ENCODE measurements at places on chromosomes 1 and 21.

DNA sequence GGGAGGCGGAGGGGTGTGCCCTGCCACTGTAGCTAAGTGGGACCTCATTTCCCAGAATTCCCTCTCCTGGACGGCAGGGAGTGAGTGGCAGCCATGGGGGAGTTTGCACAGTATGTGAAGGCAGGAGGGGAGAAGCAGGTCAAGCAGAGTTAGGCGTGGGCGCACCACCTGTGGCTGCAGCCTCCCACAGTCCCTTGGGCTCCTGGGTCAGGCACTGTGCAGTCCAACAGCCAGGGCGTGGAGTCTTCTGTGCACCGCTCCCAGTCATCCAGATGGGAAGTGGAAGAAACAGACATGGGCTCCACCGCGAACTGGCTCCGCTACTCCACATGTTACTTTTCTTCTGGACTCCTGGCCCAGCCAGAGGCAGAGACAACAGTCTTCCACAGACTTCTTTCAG, 85.4 kb upstream of the TIAM1 start:
- no peak for DNase-seq

- no peak for DNase-seq
These were observed 50.3 kb downstream of the KCNK1 start for GRCh38 chr1:233664253-233664652.

DNA sequence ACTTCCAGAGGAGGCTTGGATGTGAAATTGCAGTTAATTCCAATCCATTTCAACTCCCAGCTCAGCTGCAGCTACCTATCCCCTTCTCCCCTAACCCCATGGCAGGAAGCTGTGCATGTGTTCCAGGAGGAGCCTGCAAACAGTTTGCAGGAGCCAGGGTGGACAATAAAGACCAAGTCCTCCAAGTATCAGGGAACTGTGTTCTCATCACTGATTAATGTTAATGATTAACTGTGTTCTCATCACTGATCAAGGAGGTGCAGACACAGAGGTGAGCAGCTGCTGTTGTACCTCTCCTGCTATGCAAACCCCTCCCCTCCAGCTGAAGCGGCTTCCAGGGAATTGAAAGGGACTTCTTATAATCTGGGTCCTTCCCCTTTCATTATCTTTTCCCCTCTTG, 19.2 kb downstream of the CLDN19 start:
- no peak for DNase-seq

- DNase-seq, result no peak
These were observed 29.3 kb downstream of the SIPA1L2 start for GRCh38 chr1:232600424-232601258.

GRCh38 chr1:54046671-54047383, 6.2 kb downstream of the TMEM59 start:
- no peak for DNase-seq

DNA sequence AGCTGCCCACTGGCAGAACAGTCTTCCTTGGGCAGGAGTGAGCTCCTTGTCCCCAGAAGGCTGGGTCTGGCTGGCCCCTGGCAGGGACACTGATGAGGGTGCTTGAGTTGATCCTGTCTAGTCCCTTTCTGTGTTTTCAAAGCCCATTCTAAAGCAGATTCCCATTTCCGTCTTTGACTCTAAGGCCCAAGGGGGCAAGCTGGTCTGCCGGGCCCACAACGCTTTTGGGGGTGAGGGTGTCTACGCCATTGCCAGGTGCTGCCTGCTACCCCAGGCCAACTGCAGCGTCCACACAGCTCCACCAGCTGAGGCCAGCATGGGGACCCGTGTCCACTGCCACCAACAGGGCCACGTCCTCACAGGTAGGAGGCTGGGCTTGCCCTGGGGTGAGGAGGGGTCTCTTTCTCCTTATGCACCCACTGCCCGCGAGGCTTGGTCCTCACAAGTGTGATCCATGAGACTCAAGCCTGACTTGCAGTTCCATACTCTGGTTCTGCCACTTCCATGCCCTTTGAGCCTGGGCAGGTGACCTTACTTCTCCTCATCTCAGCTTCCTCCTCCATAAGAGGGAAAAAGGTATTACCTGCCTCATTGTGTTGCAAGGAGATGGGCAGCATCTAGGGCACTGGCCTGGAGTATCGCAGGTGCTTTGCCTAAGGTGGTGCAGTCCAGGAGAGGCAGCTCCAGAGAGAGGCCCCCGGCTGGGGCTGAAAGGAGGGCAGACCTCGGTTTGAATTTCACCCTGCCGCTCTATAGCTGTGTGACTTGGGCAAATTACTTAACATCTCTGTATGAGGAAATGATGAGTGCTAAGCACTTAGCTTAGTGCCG, 20.2 kb downstream of the PCSK9 start:
- no peak for DNase-seq

GRCh38 chr1:185408700-185409270, 91.7 kb upstream of the IVNS1ABP start:
- no peak for DNase-seq

DNA sequence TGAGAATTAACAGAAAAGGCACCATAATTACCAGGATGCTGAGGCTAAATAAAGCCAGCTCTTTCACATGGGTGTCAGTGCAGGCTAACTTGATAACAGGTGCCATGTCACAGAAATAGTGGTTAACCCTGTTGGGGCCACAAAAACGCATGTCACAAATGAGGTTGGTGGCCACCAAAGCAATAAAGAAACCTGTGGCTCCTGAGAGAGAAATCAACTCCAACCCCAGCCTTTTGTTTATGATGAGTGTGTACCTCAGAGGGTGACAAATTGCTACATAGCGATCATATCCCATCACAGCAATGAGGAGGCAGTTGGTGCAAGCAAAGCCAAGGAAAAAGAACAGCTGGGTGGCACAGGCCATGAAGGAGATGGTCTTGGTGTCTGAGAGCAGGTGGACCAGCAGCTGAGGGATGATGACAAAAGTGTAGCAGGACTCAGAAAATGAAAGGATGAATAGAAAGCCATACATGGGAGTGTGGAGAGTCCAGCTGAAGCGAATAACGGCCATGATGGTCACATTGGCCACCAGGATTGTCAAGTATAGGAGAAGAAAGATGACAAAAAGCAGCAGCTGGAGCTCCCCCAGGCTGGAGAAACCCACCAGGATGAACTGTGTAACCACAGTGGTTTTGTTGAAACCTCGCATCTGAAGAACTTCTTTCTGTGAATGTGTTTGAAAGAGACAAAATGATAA, at the start of gene OR10T2:
Gene OR10T2 (minus strand): TSS at position 649 of the 697 bp plus-strand sequence. CDS start 0 bp downstream, at position 649.
- no peak for DNase-seq

- DNase-seq, result no peak
These were observed 24.9 kb downstream of the SETD4 start for GRCh38 chr21:36035381-36035791.

DNA sequence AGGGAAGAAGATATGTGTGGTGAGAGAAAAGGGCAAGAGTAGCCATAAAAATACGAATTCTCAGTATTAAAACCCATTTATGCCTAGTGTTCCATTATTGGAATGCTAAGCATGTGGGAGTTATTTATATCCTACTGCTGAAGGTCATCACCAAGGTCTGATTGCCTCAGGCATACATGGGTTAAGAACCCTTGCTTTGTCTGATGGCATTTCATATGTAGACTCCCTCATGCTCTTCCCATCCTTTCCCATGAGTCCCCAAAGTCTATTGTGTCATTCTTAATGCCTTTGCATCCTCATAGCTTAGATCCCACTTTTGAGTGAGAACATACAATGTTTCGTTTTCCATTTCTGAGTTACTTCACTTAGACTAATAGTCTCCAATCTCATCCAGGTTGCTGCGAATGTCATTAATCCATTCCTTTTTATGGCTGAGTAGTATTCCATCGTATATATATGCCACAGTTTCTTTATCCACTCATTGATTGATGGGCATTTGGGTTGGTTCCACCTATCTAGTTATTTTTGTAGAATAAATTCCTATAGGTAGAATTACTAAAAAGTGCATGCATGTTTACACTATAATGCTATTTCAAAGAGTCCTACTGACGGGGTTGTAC, 172.5 kb downstream of the DYRK1A start:
- DNase-seq, result no peak

- DNase-seq, result no peak
These were observed 19.5 kb upstream of the RNF223 start for GRCh38 chr1:1093610-1093943.

DNA sequence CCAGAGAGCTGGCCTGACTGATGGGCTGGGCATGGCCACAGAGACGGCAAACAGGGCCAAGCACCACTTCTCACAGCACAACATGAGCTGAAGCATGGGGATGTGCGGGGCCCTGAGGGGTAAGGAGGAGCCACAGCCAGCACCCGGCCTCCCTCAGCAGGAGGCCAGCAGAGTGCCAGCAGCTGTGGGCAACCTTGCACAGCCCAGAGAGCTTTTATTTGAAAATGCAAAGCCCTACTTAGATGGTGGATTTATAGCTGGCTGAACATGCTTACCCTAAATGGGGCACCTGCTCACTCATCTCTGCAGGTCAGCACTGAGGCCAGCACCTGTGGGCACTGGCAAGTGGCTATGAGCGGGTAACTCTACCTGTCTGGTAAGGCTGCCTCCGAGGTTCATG, 44.1 kb downstream of the SLC66A1 start:
- DNase-seq, result peak; percentile 92

DNA sequence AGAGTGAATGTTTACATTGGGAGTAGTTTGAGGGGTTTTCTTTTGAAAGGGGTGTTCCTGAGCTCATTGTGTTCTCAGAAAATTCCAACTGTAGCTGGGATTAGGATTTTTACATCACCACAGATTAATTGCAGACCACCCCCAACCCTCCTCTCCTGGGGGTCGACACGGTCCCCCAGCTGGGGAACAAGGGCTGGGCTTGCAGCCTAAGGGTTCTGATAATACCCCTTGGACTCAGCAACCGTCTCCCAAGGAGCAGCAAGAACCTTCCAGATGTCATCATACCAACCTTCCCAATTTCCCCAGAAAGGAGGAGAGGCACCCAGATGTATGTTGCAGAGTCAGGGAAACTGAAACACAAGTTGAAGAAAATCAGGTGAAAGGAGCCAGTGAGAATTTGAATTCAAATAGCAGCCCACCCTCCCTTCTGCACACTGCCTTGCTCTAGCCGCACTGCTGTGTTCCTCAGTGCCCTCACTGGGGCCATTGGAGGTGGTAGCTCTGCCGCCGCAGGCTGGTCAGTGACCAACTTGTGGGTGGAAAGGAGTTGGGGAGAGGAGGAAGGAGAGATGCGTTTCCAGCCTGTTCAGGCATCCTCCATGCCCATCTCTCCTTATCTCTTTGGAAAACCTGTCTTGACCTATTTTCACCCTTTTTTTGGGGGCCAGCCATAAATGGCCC, 14.7 kb upstream of the IGFN1 start:
- no peak for DNase-seq

- no peak for DNase-seq
These were observed 58.0 kb downstream of the DDX20 start for GRCh38 chr1:111813440-111814304.

DNA sequence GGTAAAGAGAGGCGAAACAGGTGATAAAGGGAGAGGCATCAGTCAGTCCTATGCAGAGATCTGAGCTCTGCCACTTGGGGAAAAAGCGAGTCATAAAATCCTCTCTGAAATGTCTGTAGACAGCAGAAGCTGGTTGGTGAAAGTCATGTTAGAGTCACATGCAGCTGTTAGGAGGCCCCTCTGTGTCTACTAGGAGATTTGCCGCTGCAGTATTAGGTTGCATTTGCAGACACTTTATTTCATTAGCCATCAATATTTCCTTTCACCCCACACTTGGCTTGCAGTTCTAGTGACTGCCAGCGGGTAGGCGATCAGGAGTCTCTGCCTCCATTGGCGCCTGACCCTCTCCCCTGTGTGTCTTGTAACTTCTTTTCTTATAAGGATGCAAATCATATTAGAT, 16.2 kb downstream of the ATP1A4 start:
- DNase-seq, result no peak

DNA sequence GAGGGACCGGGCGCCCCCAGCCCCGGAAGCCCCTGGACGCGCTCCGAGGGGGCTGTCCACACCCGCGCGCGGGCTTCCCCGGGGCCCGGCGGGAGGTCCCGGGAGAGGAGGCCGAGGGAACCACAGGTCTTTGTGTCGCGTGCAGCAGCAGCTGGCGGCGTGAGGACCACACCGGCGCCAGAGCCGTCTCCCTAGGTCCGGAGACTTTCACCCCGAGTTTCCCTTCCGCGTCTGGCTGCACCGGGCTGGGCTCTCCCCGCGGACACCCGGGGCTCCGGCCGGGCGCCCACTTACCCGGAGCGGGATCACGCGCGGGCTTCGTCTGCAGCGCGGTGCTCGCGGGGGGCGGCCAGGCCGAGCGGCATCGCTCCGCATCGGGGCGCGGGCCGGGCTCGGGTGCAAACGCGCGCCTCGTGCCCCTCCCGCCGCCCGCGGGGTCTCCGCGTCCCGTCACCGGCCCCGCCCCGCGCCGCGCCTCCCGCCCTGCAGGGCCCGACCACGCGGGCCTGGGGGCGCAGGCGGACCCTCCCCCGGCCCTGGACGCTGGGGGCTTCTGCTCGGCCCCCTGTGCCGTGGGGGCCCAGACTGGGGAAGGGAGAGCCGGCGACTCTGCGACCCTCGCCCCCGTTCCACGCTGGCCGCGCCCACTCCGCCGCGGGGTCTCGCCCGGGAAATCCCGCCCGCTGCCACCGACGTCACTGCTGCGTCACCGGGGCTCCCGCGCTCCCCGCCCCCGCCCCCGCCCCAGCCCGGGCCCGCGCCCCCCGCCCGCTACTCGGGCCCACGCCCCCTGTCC, at the start of gene GNG4:
Gene GNG4 (minus strand): TSS at position 417 of the 796 bp plus-strand sequence. CDS start 65,946 bp downstream, outside the sequence.
- peak; percentile 52 for DNase-seq

DNA sequence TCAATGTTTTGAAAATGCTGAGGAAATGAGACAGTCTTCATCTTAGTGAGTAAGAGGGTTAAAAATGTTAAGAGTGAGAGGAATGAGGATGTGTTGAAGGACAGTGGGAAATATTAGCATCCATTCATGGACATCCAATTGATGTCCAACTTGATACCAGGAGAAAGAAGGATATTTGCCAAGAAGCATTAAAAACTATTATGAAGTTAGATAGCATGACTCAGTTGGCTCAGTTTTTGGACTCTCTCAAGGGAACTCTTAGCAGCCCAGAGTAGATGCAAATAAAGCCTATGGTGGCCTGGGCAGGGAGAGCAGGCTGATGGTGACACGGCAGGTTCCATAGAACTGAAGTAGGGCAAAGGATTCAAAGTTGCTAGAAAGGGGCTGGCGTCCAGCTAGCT, 171.0 kb downstream of the ZZZ3 start:
- no peak for DNase-seq
